ENCODE measurements at places on chromosomes 4 and X.

DNA sequence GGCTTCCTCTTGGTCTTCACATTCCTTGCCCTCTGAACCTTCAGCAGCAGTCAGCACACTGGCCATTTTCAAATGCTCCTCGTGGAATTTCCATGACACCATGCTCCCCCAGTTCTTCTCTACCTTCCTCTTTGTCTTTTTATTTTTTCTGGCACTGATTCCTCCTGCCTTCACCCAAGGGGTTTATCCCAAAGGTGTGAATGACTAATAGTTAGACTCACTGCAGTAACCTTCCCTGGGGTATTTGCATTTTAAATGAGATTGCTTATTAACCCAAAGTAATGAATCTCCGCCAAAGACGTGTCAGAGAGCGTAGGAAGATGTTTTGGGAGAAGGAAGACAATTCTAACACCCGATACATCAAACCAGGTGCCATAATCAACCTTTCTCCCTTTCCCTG lies 36.2 kb downstream of the CD40LG start:
- DNase-seq = no peak

GRCh38 chrX:24956828-24957227 lies 58.9 kb downstream of the ARX start:
- DNase-seq = no peak

DNA sequence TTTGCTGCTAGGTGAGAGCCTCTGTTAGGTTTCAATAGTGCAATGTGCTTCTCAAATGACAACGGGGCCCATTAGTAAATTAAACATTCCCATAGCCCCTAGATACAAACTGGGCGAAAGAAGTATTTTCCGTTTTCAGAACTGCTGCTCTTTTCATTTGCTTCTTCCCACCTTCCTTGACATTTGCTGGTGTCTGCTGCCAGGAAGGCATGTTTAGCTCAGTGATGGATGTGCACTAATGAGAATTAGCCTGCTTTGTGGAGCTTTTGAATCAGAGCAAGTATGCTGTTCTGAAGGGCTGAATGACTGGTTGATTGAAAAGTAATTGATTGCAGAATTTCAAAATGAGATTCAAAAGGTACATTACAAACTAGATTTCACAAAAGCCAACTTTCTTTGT lies 57.0 kb downstream of the SHROOM3 start:
- DNase-seq = no peak

DNA sequence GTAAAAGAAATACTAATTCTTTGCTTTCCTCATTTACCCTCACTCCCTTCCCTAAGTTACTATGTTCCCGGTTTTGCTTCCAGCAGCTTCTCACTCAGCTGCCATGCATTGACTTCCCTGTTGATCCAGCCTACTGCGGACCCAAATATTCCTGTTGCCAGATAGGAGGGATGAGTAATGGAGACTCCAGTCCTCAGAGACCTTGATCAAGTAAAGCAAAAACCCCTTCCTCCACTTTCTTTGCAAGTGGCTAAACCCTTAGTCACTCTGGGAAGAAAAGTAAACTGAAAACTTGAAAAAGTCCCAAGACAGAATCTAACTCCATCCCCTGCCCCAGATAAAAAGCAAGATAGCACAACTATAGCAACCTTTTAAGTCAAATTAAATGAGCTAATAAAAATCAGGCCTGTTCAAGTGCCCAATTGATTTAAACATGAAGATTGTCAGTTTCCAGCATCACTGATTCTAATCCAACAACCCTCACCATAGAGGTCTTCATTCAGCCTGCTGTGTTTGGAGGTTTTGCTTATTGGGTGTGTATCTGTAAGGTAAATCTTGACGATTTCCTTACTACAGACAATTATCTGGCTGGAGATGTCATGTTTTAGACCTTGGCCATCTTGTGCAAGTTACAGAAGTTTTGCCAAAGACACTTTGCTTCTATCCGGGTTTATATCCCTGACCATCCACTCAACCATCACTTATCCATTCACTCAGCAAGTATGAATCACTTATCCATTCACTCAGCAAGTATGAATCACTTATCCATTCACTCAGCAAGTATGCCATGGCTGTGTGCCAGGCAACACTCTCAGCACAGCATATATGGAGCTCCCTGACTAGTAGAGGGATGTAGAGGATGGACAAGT lies 17.6 kb downstream of the FGFBP1 start:
- DNase-seq = no peak

DNA sequence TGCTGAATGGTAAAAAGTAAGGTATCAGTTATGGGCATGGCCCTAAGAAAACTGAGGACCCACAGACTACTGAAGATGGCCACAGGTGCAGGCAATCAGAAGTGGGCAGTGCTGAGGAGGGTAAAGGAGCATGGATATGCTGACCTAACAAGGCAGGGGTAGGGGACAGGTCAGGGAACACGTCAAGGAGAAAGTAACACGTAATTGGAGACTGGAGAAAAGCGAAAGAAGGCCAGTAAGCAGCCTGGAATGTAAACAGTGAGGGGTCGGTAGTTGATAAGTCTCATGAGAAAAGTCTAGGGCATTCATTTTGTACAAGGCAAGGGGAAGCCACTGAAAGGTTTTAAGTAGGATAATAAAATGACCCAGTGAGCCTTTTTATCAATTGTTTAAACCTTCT lies 153.3 kb downstream of the PRDM5 start:
- no peak for DNase-seq

- DNase-seq = no peak
Measured at GRCh38 chr4:14428125-14428524, 574.2 kb upstream of the CPEB2 start.

DNA sequence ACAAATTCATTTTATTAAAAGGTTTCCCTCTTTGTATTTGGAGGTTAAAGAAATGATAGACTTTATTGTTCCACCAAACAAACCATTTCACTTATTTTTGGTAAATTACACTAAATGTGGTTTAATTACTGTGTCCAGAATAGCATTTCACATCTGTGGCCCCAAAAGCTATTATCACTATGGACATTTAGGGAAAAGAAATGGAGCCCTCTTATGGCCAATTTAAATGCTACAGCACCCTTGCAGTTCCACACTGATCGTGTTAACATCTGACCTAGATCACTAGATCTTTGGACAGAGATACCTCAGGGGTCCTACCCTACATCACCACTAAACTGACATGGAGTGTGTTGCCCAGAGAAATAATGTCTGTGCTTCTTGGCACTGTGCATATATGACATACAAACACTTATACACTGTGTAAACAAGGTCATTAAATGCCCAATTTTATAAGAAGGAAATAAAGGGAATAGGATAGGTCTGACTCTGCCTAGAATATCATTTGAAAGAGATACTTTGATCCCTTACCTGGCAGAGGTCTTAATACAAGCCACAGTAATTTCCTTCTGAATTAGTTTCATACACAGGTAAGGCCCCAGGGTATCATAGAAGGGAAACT lies 163.9 kb downstream of the KDR start:
- DNase-seq = no peak

DNA sequence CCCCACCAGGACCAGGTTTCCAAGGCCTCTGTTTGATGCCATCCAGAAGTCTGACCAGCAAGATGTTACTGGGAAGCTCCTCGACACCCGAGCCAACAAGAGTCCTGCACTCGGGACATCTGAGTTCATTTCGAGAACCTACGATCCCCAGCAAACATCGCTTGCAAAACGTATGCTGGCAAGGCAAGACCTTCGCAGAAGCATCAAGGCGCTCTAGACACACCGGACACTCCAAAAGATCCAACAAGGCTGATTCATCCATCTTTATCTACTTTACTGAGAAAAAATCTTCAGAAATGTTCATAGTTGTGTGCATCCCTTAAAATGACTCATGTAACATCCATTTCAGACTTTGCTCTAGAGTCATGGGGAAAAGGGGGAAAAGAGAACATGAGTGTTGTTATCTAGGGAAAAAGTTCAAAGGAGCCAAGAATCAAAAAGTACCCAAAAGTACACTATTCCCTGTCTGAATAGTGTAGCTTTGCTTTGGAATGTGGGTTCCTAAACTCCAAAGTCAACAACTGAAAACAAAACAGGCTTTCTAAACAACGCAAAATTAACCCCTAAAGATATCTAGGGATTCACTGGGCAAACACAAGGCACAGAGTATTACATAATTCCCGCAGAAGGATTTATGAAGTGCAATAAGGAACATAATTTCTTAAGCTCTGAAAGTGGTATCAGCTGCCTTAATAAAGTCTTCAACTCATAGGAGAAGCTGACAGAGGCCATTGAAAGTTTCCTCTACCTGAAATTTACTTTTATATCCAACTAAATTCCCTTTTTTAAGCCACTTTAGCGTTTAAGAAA lies 1.6 kb downstream of the SH3RF1 start:
- peak; percentile 42 for DNase-seq

GRCh38 chrX:149371986-149372385 lies 133.1 kb downstream of the IDS start:
- DNase-seq = no peak

DNA sequence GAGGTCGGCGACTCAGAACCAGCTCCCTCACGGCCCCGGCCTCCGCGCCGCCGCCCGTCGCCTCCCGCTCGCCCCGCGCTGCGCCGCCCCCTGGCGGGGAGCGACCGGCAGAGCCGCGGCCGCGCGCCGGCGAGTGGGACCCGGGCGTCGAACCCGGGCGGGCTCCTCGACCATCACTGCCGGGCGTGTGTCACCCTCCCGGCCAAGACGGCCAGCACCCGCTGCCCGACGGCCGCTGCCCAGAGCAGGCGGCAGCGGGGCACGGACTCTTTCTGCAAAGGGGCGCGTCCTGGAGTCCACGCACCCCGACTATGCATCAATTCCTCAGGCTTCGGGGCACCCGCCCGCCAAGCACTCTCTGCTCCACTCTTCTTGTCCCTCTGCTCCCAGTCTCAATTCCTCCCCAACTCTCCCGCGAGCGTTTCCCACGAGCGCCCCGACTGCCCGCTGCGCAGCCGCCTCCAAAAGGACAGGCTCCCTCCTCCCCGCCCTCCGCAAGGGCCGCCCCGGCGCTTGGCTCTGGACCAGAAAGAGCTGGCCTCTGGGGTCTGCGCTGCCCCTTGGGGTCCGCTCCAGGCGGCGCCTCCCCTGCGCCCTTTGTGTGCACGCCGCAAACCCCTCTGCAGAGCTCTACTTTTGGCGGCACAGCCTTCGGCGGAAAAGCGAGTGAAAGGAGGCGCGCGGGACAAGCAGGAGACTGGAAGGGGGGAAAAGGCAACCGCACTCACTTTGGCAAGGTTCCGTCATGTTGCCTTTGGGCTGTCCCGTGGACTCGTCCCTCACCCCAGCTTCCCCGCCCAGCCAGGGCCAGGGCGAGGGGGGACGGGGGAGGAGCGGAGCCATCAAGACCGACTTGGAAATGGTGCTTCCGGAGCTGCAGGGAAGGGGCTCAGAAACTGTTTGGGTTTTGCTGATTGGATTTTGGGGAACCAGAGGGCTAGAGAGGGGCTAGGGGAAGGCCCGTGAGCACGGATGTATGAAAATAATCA lies 1.0 kb downstream of the PDE5A start:
- DNase-seq = peak; percentile 54

GRCh38 chr4:2251795-2252529 lies 9.9 kb downstream of the MXD4 start:
- peak; percentile 39 for DNase-seq

DNA sequence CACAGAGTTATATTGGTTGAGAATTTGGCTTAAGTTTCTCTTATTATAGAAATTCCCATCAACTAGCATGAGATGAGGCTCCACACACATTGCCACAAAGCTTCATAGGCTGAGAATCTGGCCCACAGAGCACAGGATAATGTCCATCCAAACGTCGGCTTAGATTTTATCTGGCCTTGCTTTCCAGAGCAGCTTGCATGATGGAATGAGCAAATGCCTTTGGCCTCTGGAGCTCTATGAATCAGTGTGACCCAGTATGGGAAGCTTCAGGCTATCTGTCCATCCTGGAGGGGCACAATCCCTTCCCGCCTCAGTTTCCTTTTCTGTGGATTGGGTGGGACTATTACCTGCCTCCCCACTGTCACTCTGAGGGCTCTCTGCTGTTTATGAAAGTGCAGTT lies 131.5 kb upstream of the NDP start:
- no peak for DNase-seq

GRCh38 chrX:1205681-1206611 lies 6.5 kb downstream of the CRLF2 start:
- DNase-seq = peak; percentile 65

GRCh38 chr4:136203199-136203598 lies 1329.1 kb downstream of the PCDH18 start:
- no peak for DNase-seq

DNA sequence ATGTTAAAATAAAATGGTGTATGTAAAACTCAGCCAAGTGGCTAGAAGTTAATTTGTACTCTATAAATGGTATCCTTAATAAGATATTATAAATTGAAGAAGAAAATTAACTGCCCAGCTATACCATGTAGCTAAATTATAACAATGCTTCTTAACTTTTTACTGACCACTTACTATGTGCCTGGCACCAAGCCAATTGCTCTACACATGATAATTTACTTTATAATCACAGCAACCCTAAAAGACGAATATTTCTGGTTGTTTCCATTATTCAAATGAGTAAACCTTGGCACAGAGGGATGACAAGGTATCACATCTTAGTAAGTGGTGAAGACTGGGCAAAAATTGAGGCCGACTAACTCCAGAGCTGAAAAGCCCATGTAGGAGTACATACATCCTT lies 1506.6 kb downstream of the PCDH7 start:
- no peak for DNase-seq

DNA sequence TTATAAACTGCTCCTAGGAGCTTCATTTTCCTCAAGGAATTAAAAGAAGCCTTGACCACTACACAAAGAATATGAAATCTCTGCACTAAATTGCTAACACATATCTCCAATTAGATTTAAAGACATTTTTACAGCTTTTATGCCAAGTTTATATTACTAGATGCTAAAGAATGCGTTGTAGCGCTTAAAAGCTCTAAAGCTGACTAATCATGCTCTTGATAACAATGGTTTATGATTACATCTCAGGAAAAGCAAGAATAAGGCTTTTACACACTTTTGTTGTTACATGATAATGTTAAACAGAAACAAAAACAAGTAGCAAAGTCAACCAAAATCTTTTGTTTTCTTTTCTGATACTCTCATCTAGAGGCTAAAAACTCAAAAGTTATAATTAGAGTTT lies 44.7 kb downstream of the SLC10A7 start:
- no peak for DNase-seq

GRCh38 chrX:115709039-115709438 lies 148.1 kb downstream of the PLS3 start:
- DNase-seq = no peak

DNA sequence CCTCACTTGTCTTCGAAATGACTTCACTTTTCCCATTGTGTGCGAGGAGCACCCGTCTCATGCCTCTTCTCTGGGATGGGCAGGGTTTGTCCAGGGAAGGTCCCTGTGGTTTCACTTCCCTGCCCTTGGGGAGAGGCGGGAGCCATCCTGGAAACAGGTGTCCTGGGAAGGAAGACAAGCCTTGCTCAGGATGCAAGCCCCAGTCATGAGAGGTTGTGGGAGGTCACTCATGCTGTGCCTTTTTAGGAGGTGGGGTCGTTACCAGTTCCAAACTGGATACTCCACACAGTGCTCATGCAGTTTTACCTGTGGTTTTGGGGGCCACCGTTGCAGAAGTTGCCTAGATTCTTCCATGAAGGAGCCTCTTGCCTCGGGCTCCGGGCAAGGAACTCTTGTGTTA lies 3.8 kb downstream of the RGS12 start:
- no peak for DNase-seq
